ENCODE measurements at places on chromosomes 6 and 20.
A peak's percentile ranks its signal among the peaks of the same experiment; 100 is the strongest.

DNA sequence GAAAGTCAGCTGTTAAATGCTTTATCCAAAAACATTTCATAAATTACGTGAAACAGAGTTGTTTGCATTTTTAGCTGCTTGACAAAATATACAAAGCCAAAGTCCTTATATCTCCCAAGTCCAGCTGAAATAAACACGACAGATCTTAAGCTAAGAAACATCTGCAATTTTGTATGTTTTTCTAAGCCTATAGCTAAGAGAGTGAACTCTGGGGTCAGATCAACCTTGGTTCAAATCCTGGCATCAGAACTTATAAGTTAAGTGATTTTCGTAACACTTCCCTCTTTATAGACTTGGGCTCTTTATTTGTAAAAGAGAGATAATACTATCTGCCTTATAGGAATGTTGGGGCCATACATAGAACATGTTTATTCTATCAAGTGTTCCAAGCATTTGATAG lies 176.7 kb downstream of the PTPRK start:
- no peak for DNase-seq

- DNase-seq, result no peak
These were observed 501 bp downstream of the SIRPB2 start for GRCh38 chr20:1490643-1491195.

- peak; percentile 66 for DNase-seq
These were observed 31.7 kb upstream of the UBR2 start for GRCh38 chr6:42532038-42532669.

GRCh38 chr6:44594481-44594880 lies 207.0 kb downstream of the CDC5L start:
- DNase-seq, result no peak

DNA sequence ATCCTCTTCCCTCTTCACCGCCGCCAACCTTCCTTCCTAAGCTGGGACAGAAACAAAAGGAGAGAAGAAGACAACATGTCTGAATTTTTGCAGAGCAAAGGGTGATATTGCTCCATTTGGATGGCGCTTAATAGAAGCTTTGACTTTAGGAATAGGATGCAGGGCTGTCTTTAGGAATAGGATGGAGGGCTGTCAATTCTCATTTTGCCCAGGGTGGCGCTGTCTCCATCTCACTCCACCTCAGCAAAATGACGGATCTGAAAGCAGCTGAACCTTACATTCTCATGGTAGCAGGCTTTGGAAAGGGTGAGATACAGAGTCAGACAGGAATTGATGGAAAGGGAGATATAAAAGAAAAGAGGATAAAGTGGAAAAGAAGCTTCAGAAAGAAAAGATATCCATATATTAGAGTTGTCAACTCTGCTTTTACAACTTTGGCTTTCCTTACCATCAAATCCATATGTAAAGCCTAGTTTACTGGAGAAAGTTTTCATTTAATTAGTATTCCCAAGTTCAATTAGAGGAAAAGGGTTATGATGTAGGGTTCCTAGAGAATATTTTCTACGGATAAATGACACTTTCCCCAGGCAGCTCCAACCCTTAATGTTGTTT lies 2.4 kb downstream of the MTCL3 start:
- peak; percentile 44 for DNase-seq

All from COR-L47 (cell line).